ENCODE measurements at places on chromosomes 5 and 9.

GRCh38 chr9:76887003-76887821 lies 18.7 kb downstream of the PRUNE2 start:
- DNase-seq: no peak

DNA sequence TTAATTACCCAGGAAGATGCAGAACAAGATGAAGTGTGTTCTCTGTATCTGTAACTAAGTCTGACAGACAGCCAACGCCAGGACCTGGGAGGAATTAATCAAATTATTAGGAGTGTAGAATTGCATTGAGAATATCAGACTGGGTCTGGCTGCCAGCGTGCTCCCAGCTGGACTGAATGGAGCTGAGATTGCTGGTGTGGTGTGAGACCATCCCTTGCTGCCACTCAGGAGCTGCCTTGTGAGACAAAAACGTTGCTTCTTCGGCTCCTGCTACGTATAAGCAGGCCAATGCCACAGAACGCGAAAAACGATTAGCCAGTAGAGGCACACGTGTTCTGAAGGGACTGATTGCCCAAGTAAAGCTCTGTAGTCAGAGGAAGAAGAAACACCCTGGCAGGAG lies 66.8 kb downstream of the AMBP start:
- DNase-seq: peak; percentile 15

DNA sequence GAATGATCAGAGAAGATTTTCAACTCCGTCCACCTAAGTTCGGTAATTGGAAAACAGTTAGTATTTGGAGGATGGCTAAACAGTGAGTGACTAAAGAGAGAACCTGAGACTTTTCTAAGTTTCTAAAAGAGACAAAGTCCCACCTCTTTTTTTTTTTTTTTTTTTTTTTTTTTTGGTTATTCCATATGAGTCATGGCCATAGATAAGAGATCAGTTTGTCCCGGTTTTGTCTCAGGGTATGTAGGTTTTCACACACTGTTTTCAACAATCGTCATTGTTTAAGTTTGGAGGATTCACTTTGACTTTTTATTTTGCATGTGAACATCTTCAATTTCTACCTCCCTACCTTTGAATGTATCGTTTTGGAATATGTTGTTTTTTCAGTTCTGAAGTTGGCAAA lies 85.9 kb downstream of the NTRK2 start:
- DNase-seq: no peak

DNA sequence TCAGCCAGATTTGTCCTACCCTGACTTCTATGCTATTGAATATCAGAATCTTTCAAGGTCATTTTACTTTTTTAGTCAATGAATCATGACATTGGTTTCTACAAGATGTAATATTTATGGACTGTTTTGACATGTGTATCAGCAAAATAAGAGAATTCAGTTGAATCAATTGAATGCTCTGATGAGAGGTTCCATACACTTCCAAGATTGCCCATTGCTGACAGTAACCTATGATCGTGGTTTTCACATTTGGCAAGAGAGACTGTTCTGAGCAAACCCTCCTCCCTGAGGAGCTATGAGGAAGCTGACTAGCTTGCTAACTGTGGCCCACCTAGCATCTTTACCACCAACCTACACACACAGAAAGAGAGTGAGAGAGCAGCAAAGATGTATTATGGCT lies 56.7 kb upstream of the FST start:
- no peak for DNase-seq

GRCh38 chr5:40224421-40224820 lies 455.3 kb upstream of the PTGER4 start:
- no peak for DNase-seq

Data from head of caudate nucleus (tissue), 42 donors.